MG63 (cell line): ENCODE measurements at places on chromosomes 6 and 20. TPM values are rescaled to one million over a fixed set of nuclear protein-coding genes. Genes with fewer than 3 reads are reported as not detected.

TULP4 gene
- 10.4 and 19.1 TPM in 2 replicates for total RNA-seq

OR14J1 gene
- not detected in 2 replicates for total RNA-seq

TRIM31 gene
- not detected in 2 replicates for total RNA-seq

BTN1A1 gene
- not detected in 2 replicates for total RNA-seq

NKAIN2 gene
- total RNA-seq: not detected in 2 replicates

TP53TG5 gene
- total RNA-seq: not detected in 2 replicates

SPATS1 gene
- not detected in 2 replicates for total RNA-seq

LRRN4 gene
- not detected in 2 replicates for total RNA-seq

HLA-DRB1 gene
- not detected in 2 replicates for total RNA-seq

LY6G6C gene
- not detected in 2 replicates for total RNA-seq

POPDC3 gene
- 1.8 and 2.2 TPM in 2 replicates for total RNA-seq

SLC32A1 gene
- not detected in 2 replicates for total RNA-seq

HIVEP1 gene
- 3.1 and 3.8 TPM in 2 replicates for total RNA-seq

MMP24 gene
- 43.2 and 52.3 TPM in 2 replicates for total RNA-seq

HSPA1L gene
- total RNA-seq: 0.33 and 0.39 TPM in 2 replicates

PLCG1 gene
- total RNA-seq: 35.8 and 99.5 TPM in 2 replicates

TAP1 gene
- 84.9 and 115 TPM in 2 replicates for total RNA-seq

FRK gene
- 0.07 and 0.16 TPM in 2 replicates for total RNA-seq

ATXN1 gene
- total RNA-seq: 1.9 and 5.9 TPM in 2 replicates
